ENCODE measurements at places on chromosomes 13 and 19. TPM values are rescaled to one million over a fixed set of nuclear protein-coding genes. Genes with fewer than 3 reads are reported as not detected.

Gene ZFR2
- not detected for total RNA-seq

Gene IFNL4
- total RNA-seq, result not detected

Gene DHDH
- total RNA-seq, result not detected

Gene ZNF460
- 54.4 TPM for total RNA-seq

Gene SLC7A9
- total RNA-seq, result 0.20 TPM

Gene ZNF724
- 11.1 TPM for total RNA-seq

Gene PLVAP
- total RNA-seq, result not detected

Gene NLRP7
- total RNA-seq, result not detected

Gene SHANK1
- total RNA-seq, result 1.2 TPM

Gene LRRC63
- 0.37 TPM for total RNA-seq

Gene APOC4
- total RNA-seq, result not detected

Gene ZDHHC20
- total RNA-seq, result 79.6 TPM

Gene SLC25A41
- not detected for total RNA-seq

Gene SPINT2
- not detected for total RNA-seq

Gene NCR1
- total RNA-seq, result not detected

Gene KLF12
- total RNA-seq, result 16.2 TPM

Gene STXBP2
- 5.3 TPM for total RNA-seq

Gene GPC6
- total RNA-seq, result 29.8 TPM

Gene TRIM28
- 460 TPM for total RNA-seq

All from subcutaneous preadipocyte (primary cell).